Activated CD8-positive, alpha-beta memory T cell treated with anti-CD3 and anti-CD28 coated beads, Interleukin-2, amount 10 ng/mL, durations not matched to agents 7 days and 5 days (primary cell): ENCODE measurements at places on chromosomes 11 and 22.

DNA sequence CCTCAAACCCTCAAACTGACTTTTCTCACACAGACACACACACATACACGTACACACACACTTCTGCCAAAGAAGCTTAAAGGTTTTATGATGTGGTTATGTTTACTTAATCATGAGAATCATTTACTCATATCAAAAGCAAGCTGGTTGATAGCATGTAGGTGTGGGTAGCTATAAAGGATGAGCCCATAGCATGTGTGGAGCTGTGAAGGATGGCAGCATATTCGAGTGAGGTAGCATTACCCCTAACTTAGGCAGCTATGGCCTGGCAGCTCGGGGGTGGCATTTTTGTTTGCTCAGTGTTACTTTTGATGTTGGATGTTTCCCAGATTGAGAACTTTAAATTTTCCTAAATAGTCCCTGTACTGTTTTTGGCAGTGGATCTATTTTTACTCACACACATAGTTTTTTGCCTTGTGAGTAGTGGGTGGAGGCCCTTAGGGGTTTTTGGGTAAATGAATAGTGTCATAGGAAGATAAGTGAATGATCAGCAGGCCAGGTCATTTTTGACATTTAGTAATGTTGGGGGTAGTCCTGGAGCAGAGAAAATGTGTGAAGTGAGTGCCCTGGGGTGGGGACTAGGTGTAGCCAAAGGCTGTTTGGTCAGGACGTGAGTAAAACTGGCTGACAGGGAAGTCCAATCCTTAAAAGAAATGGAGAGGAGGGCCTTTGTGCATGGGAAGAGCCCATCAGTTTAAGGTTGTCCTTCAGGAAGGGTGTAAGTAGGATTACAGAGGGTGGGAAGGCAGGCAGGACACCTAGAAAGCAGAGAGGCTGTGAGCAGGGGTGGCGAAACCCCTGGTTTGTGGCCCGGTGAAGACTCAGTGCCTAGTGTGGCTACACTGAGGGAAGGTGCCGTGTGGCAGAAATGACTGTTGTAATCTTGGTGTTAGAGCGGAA, 7.1 kb downstream of the YWHAH start:
- H3K27me3 ChIP-seq, result no peaks in the 10 kb centered on the region
- H3K27ac ChIP-seq, result peak overlapping the region; percentile 63
- peaks cover 76% of the 10 kb centered on the region for H3K4me1 ChIP-seq
- H3K36me3 ChIP-seq, result peaks cover 70% of the 10 kb centered on the region
- DNase-seq, result peak; percentile 56

- H3K36me3 ChIP-seq, result no peaks in the 10 kb centered on the region
- no peak for DNase-seq
- no peak overlapping the region for H3K27ac ChIP-seq
- no peaks in the 10 kb centered on the region for H3K27me3 ChIP-seq
- H3K4me3 ChIP-seq, result no peak overlapping the region
- no peaks in the 10 kb centered on the region for H3K4me1 ChIP-seq
Observed at GRCh38 chr11:27097551-27097950, 56.9 kb downstream of the BBOX1 start.

- DNase-seq, result no peak
- H3K4me1 ChIP-seq, result peaks cover 10% of the 10 kb centered on the region
- H3K27me3 ChIP-seq, result peaks cover 29% of the 10 kb centered on the region
- no peaks in the 10 kb centered on the region for H3K36me3 ChIP-seq
Observed at GRCh38 chr11:125994509-125994908, 48.7 kb downstream of the VSIG10L2 start.

DNA sequence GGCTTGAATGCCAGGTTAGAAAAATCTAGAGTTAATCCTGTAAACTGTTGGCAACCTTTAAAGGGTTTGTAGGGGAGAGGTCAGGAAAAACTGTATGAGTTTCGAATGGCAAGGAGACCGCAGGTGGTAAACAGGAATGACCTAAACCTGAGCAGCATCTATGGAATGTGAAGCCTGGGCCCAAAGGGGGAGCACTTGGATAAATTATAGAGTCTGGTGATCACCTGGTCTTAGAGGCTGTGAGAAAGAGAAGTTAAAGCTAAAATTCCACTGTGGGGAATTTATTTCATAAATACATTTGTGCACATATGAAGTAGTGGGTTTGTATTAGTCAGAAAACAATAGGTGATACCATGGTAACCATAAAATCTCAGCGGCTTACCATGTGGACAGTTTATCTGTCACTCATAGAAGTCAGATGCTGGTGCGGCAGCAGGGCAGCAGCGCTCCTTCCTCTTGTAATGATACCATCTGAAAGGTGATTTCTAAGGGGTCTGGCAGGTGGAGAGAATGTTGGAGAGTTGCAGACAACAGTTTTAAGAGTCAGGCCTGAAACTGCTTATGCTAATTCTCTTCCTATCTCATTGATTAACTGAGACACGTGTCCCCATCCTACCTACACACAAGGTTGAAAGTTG, 1104.4 kb upstream of the CCDC90B start:
- no peak overlapping the region for H3K4me3 ChIP-seq
- H3K4me1 ChIP-seq, result no peaks in the 10 kb centered on the region
- no peaks in the 10 kb centered on the region for H3K36me3 ChIP-seq
- H3K27me3 ChIP-seq, result no peaks in the 10 kb centered on the region
- no peak for DNase-seq

DNA sequence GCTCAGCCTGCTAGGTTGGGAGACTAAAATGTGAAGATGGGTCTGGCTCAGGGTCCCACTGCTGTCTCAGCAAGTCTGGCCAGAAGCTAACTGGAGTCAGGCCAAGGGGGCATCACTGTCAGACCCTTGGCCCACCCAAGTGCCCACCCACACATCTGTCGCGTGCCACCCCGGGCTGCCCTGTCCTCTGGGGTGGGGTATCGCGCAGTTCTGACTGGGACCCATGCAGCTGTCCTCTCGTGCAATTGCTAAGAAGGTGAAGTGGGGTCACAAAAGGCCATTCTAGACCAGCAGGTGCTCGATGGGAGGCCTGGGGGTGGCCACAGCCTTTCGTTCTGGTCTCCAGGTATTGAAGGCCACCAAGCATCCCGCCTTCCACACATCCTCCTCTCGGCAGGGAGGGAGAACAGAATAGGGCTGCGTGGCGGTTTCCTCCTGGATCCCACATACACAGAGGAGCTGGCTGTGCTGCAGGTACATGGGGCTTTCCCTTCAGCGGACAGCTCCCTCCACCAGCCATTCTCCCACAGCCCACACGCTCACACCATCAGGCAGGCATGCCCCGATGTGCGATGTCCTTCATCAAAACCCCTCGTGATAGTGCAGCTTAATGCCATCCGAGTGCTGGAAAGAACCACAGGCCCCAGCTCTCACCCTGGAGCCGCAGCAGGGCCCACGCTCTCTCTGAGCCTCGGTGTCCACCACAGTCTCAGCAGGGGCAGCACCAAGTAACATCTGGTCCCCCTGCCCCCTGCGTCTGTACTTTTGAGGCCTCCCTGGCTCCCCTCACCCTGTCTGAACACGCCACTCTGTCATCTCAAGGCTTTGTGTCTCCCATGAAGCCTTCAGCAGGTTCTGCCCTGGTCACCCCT, 37.6 kb downstream of the SHANK2 start:
- no peaks in the 10 kb centered on the region for H3K27me3 ChIP-seq
- no peaks in the 10 kb centered on the region for H3K4me1 ChIP-seq
- H3K36me3 ChIP-seq, result no peaks in the 10 kb centered on the region

DNA sequence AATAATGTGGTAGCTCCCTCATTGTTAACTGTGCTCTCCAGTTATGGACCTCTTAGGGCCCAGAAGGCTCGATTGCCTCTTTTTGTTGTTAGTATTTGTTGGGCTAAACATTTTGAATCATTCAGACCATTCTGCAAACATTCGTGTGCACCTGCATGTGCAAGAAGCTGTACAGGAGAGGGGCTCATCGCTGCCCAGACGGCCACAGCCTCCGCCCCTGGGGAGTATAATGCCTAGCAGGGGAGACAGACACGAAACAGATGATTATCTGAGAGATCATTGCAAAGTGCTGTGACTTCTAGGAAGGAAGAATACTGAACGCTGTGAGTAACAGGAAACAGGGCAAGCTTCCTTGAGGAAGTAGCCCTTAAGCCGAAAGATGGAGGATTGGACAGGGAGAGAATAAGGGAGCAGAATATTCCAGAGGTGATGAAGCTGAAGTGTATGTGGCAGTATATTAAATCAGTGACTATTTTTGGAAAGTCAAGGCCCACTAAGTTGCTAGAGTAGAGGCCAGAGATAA, 123.3 kb upstream of the RASSF10 start:
- H3K4me1 ChIP-seq, result no peaks in the 10 kb centered on the region
- no peak overlapping the region for H3K27ac ChIP-seq
- H3K4me3 ChIP-seq, result no peak overlapping the region
- H3K36me3 ChIP-seq, result no peaks in the 10 kb centered on the region

DNA sequence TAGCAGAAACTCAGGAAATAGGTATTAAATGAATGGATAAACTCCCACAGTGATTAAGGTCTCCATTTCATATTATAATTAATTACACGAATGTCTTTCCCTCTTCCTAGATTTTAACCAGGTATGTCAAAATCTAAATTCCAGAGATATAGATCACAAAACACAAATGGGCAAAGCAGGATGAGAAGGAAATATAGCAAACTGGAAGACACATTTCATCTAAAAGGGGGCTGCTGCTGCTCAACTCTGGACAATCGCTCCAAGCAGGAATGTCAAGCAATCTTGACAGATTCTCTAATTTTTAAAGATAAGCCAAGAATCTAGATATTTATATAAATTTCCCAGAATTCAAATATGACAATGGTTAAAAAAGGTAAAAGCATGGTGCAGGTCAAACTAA, 554.2 kb upstream of the CCDC90B start:
- no peak overlapping the region for H3K4me3 ChIP-seq
- H3K36me3 ChIP-seq, result no peaks in the 10 kb centered on the region
- no peak for DNase-seq
- H3K27ac ChIP-seq, result no peak overlapping the region
- peaks cover 1% of the 10 kb centered on the region for H3K4me1 ChIP-seq
- H3K27me3 ChIP-seq, result peaks cover 4% of the 10 kb centered on the region

- H3K36me3 ChIP-seq, result no peaks in the 10 kb centered on the region
- H3K27ac ChIP-seq, result no peak overlapping the region
- H3K4me3 ChIP-seq, result no peak overlapping the region
- DNase-seq, result no peak
- no peaks in the 10 kb centered on the region for H3K27me3 ChIP-seq
Observed at GRCh38 chr11:70580036-70580805, 181.9 kb downstream of the CTTN start.

DNA sequence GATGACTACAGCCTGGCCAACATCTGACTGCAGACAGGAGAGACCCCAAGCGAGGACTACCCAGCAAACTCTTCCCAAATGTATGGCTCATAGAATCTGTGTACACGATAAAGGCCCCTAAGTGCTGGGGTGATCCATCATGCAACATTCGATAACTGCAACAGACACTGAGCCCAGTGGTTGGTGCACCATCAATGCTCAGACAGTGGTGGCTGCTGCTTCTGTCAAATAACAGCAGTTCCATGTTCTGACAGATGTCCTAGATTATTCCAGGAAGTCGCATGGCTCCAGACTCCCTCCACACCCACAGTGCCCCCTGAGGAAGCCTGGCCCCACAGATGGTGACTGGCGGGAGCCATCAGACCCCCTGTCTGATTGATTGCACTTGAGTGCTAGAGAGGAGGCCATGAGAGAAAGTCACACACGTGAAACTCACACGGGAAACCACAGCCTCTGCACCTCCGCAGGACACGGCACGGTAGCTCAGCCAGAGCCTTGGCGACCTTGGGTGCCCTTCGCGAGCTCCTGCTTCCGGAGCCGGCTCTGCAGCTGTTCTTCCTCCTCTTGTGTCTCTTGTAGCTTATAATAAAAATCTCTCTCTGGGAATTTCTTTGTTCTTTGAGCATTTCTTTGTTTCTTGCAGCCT, 1155.9 kb downstream of the TBC1D22A start:
- H3K36me3 ChIP-seq, result no peaks in the 10 kb centered on the region
- no peak overlapping the region for H3K27ac ChIP-seq
- H3K27me3 ChIP-seq, result peaks cover 5% of the 10 kb centered on the region
- peaks cover 11% of the 10 kb centered on the region for H3K4me1 ChIP-seq
- H3K4me3 ChIP-seq, result no peak overlapping the region
- DNase-seq, result peak; percentile 68

- DNase-seq, result no peak
- no peak overlapping the region for H3K4me3 ChIP-seq
- H3K36me3 ChIP-seq, result no peaks in the 10 kb centered on the region
Observed at GRCh38 chr22:43289976-43290721, 53.0 kb downstream of the SCUBE1 start.

GRCh38 chr11:16382638-16383380, 26.5 kb upstream of the SOX6 start:
- H3K4me1 ChIP-seq, result no peaks in the 10 kb centered on the region
- DNase-seq, result no peak
- H3K27me3 ChIP-seq, result no peaks in the 10 kb centered on the region
- no peak overlapping the region for H3K27ac ChIP-seq
- no peak overlapping the region for H3K4me3 ChIP-seq
- H3K36me3 ChIP-seq, result no peaks in the 10 kb centered on the region

DNA sequence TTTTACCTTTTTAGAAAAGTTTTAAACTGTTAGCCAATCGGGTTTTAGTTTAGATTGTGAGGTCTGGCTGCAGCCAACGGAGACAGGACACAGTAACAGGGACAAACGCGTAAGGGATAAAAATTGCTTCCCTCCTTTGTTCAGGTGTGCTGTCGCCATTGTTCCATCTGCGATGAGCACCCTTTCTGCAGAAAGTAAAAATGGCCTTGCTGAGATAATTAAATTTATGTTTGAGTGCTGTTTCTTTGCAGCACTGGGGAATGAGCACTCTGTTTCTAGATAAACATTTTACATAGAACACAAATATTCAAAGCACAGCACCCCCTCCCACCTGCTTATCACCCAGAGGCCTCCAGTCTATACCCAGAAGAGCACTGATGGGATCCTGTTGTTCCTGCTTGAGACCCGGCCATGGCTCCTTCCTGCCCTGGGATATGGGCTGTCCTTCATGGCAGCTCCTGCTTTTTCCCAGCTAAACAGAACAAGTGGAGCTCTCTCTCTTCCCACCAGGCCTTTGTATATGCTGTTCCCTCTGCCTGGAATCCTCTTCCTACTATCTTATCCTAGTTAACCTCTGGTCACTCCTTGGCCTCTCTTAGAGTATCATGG, 34.3 kb upstream of the CELSR1 start:
- H3K27ac ChIP-seq, result no peak overlapping the region
- peaks cover 2% of the 10 kb centered on the region for H3K27me3 ChIP-seq
- H3K36me3 ChIP-seq, result peaks cover 5% of the 10 kb centered on the region
- H3K4me3 ChIP-seq, result no peak overlapping the region

DNA sequence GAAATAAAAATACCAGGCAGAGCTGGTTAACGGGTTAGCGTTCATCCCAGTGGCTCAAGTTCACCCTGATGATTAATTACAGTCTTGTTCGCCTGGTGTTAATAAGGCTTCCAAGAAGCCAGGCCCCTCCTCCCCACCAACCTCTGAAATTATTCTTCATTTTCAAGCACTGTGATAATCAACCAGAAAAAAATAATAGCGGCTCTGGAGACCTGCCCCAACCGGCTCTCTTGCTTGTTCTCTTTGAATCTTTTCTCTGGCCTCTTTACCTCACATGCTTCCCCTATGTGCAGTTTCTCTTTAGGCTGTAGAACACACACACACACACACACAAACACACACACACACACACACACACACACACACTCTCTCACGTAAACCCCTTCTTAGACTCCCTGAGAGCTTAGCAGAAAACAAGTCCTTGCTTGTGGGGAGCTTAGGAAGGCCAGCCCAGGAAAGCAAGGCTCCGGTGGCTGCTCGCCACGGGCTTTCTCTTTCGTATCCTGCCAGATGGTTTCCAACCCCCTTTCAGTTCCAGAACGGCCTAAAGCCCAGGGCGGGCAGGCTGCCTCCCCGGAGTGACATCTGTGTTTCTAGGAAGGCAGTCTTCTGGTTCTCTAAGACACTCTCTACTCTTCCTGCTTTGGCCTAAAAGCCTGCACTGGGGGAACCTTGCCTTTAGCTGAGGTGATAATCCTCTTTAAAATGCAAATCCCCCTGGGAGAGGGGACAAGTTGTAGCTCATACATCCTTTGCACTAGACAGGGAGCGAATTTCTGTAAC, 106.4 kb upstream of the SESN3 start:
- no peaks in the 10 kb centered on the region for H3K36me3 ChIP-seq
- H3K4me1 ChIP-seq, result no peaks in the 10 kb centered on the region
- H3K4me3 ChIP-seq, result no peak overlapping the region
- peak; percentile 51 for DNase-seq
- H3K27ac ChIP-seq, result no peak overlapping the region
